ENCODE measurements at places on chromosomes 16 and 17. TPM values are rescaled to one million over a fixed set of nuclear protein-coding genes. Genes with fewer than 3 reads are reported as not detected.

Gene SERPINF2
- total RNA-seq = not detected

Gene MYL11
- not detected for total RNA-seq

Gene SCN4A
- 0.12 TPM for total RNA-seq

Gene C17orf50
- total RNA-seq = not detected

Gene GP1BA
- total RNA-seq = not detected

Gene MYCBPAP
- 2.4 TPM for total RNA-seq

Gene TMC7
- 0.87 TPM for total RNA-seq

Gene DCAKD
- 22.5 TPM for total RNA-seq

Gene HOXB9
- not detected for total RNA-seq

Gene NEK8
- total RNA-seq = 4.7 TPM

Gene BRICD5
- total RNA-seq = 1.7 TPM

Gene HBA1
- total RNA-seq = not detected

Gene TBX2
- total RNA-seq = 72.3 TPM

Gene OTOA
- total RNA-seq = 0.13 TPM

Gene TOX3
- not detected for total RNA-seq

Gene PLA2G10
- total RNA-seq = not detected

Gene MXRA7
- 171 TPM for total RNA-seq

Gene ARHGDIA
- total RNA-seq = 110 TPM

Gene RNF222
- not detected for total RNA-seq

Gene HLF
- total RNA-seq = 3.7 TPM

Gene WFIKKN2
- 0.12 TPM for total RNA-seq

Gene HOXB6
- not detected for total RNA-seq

Gene PPP1R27
- not detected for total RNA-seq

Gene DNAAF1
- total RNA-seq = 0.06 TPM

Gene TNFRSF12A
- 335 TPM for total RNA-seq

Gene PRKCA
- 16.1 TPM for total RNA-seq

Gene OR1A1
- total RNA-seq = not detected

Gene TBX6
- total RNA-seq = 0.12 TPM

Gene KRT17
- 7.1 TPM for total RNA-seq

Gene P2RX1
- total RNA-seq = 0.06 TPM

Gene GAS2L2
- not detected for total RNA-seq

Gene SLC16A6
- total RNA-seq = 0.92 TPM

Gene SPNS3
- total RNA-seq = not detected

Gene KRTAP1-1
- total RNA-seq = not detected

Gene ADAM11
- under 0.01 TPM for total RNA-seq

Gene PARD6A
- 3.4 TPM for total RNA-seq

All from aortic smooth muscle cell (primary cell).